ENCODE measurements at places on chromosomes 5 and 9.

- DNase-seq = no peak
Observed at GRCh38 chr5:59795141-59795540, 98.4 kb downstream of the PDE4D start.

DNA sequence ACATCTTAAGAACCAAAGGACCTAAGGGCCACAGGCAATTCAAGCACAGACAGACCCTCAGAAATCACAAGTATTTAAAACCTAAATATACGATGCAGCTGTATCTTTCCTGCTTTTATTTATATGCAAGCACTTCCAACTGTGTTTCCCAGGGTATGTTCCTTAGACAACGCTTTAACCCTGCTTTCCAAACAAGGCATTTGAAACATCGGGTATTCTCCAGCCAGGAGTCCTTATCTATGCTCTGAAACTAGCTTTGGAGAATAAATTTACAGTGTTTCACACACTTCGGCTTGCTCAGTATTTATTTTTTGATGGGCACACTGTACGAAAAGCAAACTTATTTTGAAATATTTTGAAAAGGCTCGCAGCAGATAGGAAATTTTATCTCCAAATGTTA is 13.5 kb downstream of the NR6A1 start:
- DNase-seq = no peak

- DNase-seq = no peak
Observed at GRCh38 chr5:166713295-166713694, 1578.2 kb upstream of the WWC1 start.

DNA sequence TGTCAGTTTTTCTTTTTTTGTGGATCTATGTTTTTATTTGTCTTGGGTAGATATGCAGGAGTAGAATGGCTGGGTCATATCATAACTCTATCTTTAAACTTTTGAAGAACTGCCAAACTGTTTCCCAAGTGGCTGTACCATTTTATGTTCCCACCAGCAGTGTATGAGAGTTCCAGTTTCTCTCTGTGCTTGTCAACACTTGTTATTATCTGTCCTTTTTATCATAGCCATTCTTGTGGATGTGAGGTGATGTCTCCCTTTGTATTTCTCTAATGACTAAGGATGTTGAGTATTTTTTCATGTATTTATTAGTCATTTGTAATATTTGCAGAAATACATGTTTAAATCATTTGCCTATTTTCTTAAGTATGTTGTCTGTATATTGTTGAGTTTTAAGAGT is 17.4 kb upstream of the FAT2 start:
- DNase-seq = no peak

- no peak for DNase-seq
Observed at GRCh38 chr5:111447822-111448221, 64.5 kb downstream of the STARD4 start.

- DNase-seq = no peak
Observed at GRCh38 chr9:92480291-92480771, 2.0 kb downstream of the ASPN start.

- DNase-seq = no peak
Observed at GRCh38 chr9:115849679-115850412, 303.7 kb upstream of the PAPPA start.

GRCh38 chr9:20376731-20377375 is 245.4 kb downstream of the MLLT3 start:
- no peak for DNase-seq

DNA sequence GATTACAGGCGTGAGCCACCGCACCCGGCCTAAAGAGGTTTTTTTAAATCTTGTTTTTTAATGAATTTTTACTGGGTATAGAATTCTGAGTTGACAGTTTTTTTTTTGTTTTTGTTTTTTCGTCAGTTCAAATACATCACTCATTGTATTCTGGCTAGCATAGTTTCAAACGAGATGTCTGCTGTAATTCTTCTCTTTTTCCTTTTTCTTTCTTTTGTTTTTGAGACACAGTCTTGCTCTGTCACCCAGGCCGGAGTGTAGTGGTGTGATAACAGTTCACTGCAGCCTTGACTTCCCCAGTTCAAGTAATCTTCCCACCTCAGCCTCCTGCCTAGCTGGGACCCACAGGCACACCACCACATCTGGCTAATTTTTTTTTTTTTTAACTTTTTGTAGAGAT is 2.2 kb upstream of the PRRT1B start:
- no peak for DNase-seq

DNA sequence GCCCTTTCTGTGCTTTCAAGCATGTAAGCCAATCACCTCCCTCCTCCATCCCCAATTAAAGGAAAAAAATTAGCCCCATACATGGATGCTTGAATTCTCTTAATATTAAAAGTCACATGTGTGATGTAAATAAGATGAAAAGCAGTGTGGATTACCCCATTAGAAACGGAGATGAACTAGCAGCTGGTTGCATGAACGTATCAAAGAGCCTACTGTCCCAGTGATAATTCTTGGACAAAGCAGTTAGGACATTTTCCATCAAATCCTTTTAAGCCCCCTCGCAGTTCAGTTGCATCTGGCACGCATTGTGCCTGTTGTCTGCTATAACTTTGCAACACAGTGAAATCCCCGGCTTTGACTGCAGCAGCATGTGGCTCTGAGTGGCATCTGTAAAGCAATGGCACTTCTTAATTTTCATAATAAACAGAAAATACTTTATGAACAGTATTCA is 285.6 kb downstream of the FBXL7 start:
- no peak for DNase-seq

DNA sequence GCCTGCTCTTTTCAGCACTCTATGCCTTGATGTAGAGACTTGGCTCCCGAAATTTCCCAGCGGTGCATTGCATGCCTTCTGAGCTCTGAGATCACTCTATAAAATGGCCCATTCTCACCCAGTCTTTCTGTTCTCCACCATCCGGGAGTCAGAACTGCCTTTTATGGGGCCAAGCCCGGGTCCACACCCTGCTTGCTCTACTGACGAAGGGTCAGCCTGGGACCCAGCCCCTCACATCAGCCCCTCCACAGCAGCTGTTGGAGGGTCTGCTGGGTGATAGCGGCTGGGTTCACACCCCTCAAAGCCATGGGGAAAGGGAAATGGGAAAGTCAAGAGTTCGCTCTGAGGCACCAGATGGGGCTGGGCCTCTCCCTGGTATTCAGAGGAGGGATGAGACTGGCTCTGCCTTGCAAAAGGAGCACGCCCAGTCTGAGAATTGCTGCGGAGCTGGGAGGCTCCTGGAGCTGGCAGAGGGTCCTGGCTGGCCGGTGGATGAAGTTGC is 66.0 kb upstream of the ORM1 start:
- DNase-seq = no peak

DNA sequence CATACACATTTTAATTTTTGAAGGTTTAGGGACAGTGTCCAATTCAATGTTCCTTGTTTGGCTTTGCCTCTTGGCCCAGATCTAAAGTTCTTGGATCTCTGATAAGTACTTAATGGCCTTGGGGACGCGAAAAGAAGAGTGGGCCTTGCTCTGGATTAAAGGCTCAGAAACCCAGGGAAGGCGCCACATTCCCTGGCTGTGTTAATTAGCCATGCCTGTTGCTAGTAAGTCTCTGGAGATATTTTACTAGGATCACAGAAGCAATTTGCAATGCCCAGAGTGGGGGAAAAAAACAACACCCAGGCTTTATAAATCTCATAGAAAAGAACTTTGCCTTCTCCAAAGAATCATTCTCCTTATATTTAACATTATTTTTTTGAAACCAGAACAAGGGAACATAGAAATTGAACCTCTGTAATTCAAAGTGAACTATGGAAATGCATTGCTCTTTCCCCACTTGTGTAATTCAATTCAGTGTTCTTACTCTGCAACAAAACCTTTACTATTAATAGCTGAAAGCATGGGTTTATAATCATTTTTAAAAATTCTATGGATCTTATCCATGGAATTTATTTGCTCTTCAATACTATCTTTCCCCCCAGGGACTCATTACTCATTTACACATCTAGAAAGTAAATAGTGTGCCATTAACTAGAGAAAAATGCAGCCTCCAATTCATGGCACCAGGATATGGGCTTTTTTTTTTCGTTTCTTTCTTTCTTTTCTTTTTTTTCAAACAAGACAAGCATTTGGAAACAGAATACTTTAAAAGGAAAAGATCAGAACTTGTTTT is 172.2 kb upstream of the ANKRD55 start:
- DNase-seq = no peak

- DNase-seq = no peak
Observed at GRCh38 chr5:52262844-52263243, 524.9 kb upstream of the ITGA1 start.

DNA sequence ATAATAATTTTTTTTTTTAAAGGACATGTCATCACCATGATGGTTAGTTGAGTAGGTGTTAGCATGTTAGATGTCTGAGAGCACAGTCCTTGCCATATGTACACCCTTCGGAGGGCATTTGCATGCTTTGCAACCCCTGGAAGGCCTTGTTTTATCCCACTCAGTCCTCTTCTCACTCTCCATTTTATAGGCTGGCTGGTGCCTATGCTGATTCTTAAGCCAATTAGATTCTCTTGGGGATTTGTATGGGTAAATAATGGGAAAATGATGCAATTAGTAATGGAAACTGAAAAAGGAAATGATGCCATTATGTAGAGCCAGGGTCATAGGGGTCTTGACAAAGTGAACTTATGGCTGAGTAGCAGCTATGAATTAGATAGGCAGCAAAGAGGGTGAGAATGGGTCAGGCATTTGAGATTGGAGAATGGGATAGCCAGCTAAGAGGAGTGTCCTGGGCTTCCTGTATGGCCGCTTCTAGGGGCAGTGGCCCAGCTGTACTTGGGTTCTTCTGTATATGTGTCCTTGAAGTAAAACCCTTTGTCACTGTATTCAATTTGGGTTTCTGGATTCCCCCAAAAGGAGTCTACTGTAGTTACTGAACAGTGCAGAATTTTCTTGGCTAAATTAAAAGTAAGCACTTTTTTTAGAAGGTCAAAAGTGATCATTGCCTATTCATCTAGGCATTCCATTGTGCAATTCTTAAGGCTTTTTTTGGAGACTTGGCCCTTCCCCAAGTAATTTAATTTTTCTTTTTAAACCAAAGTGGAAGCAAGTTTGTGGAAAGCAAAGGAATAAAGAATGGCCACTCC is 31.6 kb downstream of the LRRTM2 start:
- DNase-seq = no peak

GRCh38 chr5:100777680-100778300 is 125.3 kb downstream of the ST8SIA4 start:
- no peak for DNase-seq

- DNase-seq = no peak
Observed at GRCh38 chr5:68273717-68274409, 58.3 kb downstream of the PIK3R1 start.

DNA sequence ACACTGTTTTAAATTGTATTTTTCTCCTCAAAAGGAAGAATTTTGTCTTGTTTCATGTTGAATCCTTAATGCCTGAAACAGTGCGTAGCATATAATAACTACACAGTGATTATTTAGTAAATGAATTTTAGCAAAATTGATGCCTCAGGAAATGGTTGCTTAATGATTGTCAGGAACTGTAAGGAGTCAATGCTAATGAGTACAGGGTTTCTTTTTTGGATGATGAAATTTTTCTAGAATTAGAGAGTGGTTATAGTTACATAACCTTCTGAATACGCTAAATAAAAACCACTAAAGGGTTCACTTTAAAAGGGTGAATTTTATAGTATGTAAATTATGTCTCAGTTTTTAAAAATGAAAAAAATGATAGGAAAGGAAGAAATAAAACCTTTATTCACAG is 14.9 kb downstream of the FAM151B start:
- no peak for DNase-seq

DNA sequence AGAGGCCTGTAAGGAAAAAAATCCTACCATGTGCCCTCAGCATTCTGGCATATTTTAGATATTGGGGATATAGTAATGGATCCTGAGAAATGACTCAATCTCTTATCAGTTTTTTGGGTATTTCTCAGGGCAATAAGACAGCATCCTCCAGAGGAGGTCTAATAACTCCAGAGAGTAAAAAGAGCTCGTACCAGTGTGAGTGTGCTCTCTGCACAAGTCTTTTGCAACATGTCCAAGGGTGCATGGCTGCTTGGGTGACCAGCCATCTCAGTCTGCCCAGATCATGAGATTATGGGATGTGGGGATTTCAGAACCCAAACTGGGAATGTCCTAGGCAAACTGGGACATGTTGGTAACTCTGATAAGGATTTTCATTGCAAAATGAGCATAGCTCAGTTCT is 15.3 kb downstream of the ASPN start:
- DNase-seq = no peak

DNA sequence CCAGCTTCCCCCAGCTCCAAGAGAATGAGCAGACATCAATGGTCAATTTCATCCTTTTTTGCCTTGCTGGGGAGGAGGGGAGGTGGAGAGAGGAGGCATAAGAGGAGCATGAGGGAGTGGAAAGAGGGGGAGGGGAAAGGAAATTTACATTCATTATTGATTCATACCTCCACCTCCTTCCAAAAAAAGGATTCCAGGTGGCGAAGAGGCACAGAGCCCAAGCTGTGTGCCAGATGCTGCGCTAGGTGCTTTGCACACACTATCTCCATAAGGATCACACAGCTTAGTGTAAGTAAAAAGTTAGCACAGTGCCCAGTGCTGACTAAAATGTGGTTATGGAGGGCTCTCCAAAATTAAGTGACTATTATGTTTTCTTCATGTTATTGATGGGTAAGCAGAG is 11.0 kb downstream of the ASTN2 start:
- no peak for DNase-seq

DNA sequence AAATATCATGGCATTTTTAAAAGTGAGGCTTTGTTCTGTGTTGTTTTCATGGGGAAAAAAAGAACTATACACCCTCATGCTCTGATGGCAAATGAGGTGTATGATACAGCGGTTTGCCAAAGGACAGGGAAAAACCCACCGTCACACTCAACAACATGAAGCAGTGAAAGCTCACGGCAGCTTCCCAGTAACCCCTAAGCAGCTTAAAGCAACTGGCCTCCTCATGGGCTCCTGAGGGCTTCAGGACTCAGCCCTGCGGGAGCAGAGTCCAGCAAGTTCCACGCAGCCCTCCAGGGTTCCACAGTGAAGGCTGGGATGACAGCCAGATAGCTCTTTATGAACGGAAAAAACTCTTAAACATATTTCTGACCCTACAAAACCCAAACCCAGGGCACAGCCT is 12.9 kb downstream of the BARHL1 start:
- DNase-seq = no peak

DNA sequence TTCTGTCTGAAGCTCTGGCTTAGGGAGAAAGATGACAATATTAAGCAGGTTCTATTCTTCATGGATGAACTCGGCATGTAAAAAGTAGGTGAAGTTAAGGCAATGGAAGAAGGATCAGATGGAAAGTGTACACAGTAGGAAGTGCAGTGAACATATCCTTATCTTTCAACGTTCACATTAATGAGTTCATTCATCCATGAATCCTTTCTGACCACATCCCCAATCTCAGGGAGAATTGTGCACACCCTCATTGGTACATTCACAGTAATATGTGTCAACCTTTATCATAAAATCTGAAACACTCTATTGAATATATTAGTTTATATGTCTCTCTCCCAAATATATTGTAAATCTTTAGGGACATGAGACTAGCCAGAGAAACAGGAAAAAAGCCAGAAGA is 5.5 kb downstream of the GIN1 start:
- DNase-seq = no peak

- no peak for DNase-seq
Observed at GRCh38 chr9:123201083-123201482, 67.3 kb downstream of the STRBP start.

- no peak for DNase-seq
Observed at GRCh38 chr5:61177716-61178115, 15.4 kb upstream of the SMIM15 start.

Measured in NCI-H1694 treated with DMSO at 0.1 percent for 48 hours (cell line).